Epithelial cell of prostate (primary cell): ENCODE measurements at places on chromosomes 3 and 15.

DNA sequence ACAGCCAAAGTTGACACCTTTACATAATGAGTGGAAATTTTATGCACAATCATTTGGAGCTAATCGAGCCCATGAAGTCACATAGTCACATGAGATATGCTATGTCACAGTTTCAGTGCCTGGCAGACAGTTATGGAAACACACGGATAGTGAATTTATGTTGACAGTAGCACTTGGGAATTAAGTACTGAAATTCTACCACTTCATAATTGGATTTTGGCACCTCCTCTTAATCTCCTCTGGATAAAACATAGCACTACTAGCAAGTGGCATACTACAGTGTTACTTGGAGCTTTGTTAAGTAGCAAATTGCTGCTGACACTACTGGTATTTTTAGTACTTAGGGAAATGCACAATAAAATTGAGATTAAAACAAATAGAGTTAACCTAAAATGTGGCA, 1679.4 kb downstream of the OTOL1 start:
- no peak for DNase-seq

DNA sequence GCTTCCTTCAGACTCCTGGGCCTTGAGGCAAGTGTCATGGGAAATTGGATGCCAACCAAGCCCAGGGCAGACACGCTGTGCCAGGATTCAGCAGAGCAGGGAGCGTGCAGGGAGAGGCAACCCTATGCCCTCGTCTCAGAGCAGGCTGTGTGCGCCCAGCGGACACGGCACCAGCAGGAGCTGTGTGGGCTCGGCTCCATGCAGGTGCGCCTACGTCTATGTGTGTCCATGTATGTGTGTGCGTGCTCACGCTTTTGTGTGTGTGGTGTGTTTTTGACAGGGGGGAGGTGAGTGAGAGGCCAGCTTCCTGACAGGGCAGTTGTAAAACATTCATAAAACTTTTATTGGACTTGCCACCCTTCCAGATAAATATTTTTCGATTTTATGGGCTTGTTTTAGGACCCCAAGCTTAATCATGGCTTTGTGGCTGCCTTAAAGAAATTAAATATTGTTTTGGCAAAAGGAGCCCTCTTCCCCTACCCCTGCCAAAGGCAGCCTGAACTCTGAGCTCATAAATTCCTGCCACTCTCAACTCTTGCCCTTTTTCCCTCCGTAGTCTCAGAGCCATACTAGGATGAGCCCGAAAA, 84.4 kb downstream of the DNAJB8 start:
- DNase-seq = no peak

GRCh38 chr15:88920186-88920891, 7.2 kb upstream of the MFGE8 start:
- DNase-seq = no peak

DNA sequence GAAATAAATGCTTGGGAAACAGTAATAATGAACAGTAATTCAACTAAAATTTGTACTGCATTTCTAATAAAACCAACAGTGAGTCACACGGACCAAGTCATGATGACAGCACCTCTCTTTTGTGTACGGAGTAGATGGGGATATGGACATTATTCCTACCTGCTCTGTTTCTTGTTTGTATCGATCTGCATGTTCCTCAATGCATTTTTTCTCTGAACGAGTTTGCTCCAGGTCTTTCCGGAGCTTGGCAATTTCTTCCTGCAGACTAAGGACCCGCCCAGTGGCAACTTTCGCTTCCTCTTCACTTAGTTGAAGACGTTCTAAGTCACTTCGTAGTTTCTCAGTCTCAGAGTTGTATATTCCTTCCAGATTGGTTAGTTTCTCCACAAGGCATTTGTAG, 74.4 kb upstream of the MYO5C start:
- DNase-seq = peak; percentile 6

- DNase-seq = no peak
Observed at GRCh38 chr15:82663186-82663600, 16.0 kb upstream of the CPEB1 start.

GRCh38 chr15:25894371-25894902, 31.3 kb upstream of the ATP10A start:
- no peak for DNase-seq

GRCh38 chr3:119376758-119377157, 82.6 kb downstream of the ARHGAP31 start:
- DNase-seq = no peak

- DNase-seq = no peak
Observed at GRCh38 chr3:172915911-172916514, 165.5 kb downstream of the ECT2 start.

DNA sequence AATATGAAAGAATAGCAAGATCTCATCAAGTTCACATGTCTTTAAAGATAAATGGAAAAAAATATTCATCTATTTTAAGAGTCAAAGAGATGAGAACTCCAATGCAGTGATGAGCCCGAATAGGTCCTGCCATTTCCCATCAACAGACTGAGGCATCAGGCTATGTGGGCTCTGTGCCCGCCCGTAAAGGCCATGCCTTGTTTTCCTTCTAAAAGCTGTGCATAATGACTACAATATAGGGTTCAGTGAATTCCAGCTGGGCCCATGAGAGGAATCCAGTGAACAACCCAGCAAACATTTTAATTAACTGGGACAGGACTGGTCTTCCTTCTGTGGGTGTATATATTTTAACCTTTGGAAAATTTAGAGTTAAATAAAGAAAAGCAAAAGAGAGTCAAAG, 44.6 kb downstream of the RASGRP1 start:
- no peak for DNase-seq

- peak; percentile 91 for DNase-seq
Observed at GRCh38 chr3:156181509-156181908, 61.1 kb downstream of the KCNAB1 start.
